A673 (cell line): ENCODE measurements at places on chromosomes 4 and X. TPM values are rescaled to one million over a fixed set of nuclear protein-coding genes. Genes with fewer than 3 reads are reported as not detected.

Gene CT45A2
- total RNA-seq, result not detected in 2 replicates

Gene PCYT1B
- 3.6 and 4.3 TPM in 2 replicates for total RNA-seq

Gene GPM6B
- total RNA-seq, result 7.6 and 9.5 TPM in 2 replicates

Gene ATP10D
- total RNA-seq, result 15.8 and 16.1 TPM in 2 replicates

Gene AFF2
- not detected in 2 replicates for total RNA-seq

Gene F8A2
- not detected in 2 replicates for total RNA-seq

Gene CCDC149
- 2.8 and 3.1 TPM in 2 replicates for total RNA-seq

Gene ATP1B4
- not detected in 2 replicates for total RNA-seq

Gene DNAAF6
- not detected in 2 replicates for total RNA-seq

Gene HAND2
- 22.7 and 24.0 TPM in 2 replicates for total RNA-seq

Gene ZCCHC18
- total RNA-seq, result 0.54 and 1.4 TPM in 2 replicates

DNA sequence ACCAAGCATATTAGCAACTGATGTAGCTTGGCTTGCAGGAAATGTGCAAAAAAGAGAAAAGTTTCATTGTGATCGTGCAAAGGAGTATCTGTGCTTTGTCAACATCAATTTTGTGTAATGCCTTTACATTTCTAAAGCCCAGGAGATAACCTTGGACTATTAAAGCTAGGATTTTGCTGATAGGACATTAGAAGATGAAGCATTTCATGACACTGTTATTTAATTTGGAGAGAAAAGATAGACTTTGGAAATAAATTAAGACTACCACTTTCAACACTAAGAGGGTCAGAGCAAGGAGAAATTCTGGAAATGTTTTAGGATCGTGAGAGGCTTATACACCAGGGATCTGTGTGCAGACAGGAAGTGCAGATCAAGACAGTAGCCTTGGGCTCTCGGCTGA lies 120.6 kb upstream of the MID1 start:
- no peak for DNase-seq

- DNase-seq, result no peak
These were observed 42.9 kb downstream of the RBM47 start for GRCh38 chr4:40586729-40587128.

DNA sequence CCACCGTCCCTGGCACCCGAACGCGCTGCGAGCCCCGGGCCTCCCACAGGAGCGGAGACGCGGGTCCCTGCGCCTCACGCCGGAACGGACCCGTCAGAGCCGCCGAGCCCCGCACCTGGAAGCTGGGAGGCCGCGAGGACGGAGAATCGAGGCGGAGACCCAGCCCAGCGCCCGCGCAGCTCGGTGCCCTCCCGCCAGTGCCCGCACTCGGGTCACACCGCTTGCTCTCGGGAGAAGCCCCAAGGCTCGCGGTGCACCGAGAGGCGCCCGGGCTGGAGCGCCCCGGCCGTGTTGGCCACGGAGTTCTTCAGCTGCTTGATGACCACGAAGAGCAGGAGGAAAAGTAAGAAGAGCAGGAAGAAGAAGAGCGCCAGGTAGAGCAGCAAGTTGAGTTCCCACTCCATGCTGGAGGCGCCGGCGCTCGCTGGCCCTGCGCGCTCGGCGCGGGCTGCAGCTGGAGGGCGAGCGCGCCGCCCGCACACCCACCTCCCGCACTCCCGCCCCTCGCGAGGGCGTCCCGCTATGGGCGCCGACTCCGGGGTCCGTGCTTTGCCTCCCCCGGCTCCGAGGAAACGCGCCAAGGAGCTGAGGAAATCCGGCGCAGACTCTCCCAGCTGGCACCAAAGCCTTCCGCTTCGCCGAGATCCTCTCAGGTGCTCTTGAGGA lies at the start of gene SMIM43:
TSS of gene SMIM43 (minus strand) at position 463 of the 666 bp plus-strand sequence. CDS start at position 404, 59 bp downstream.
- peak; percentile 34 for DNase-seq

- DNase-seq, result no peak
These were observed 33.6 kb upstream of the SPANXN2 start for GRCh38 chrX:143754183-143754582.

DNA sequence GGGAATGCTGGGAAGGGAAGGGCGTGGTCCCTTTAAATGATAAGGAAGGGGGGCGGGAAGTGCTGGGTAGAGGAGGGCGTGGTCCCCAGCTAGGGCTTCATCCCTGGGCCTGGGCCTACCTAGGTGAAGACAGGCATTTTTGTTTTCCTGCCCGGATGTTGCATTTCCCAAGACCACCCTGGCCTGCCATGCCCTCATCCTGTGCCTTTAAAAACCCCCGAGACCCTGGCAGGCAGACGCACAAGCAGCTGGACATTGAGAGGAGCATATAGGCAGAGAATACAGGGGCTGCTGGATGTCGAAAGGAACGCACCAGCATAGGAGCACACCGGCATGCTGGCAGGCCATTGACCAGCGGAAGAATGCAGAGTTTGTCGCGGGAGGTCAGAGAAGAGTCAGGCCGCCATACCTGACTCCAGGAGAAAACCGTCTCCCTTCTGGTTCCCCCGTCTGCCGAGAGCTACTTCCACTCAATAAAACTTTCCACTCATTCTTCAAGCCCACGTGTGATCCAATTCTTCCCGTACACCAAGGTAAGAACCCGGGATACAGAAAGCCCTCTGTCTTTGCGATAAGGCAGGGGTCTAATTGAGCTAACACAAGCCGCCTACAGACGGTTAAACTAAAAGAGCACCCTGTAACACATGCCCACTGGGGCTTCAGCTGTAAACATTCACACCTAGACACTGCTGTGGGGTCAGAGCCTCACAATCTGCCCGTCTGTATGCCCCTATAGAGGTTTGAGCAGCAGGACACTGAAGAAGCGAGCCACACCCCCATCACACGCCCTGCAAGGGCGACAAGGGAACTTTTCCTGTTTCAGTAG lies 2.9 kb upstream of the AGA start:
- DNase-seq, result no peak

DNA sequence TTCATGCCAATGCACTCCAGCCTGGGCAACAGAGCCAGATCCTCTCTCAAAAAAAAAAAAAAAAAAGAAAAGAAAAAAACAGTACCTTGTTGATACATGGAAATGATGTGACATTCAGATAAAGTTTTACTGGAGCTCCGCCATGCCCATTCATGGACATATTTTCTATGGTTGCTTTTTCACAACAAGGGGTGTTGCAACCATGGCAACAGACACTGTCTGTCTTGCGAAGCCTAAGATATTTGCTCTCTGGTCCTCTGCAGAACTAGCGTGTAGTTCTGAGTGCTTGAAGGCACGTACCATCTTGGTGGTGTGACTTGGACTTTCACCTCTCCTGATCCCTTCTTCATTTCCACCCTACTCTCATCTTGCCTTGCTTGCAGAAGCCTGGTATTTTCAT lies 53.2 kb downstream of the TBL1X start:
- DNase-seq, result no peak

GRCh38 chr4:129823105-129823504 lies 727.2 kb downstream of the C4orf33 start:
- DNase-seq, result peak; percentile 21

- DNase-seq, result no peak
These were observed 2189.6 kb downstream of the PCDH7 start for GRCh38 chr4:32909736-32910135.

DNA sequence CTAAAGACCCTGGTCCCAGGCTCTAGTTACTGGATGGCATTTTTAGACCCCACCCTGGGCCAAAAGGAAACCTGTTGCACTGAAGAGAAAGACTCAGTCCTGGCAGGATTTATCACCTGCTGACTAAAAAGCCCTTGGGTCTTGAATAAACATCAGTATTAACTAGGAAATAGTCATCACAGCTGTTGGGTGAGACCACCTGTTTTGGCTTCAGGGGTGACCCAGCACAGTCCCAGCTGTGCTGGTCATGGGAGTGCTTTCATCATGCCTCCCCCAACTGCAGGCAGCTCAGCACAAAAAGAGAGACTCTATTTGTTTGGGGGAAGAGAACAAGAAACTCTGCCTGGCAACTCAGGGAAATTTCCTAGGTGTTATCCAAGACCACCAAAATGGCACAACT lies 903.2 kb downstream of the C4orf33 start:
- DNase-seq, result no peak

GRCh38 chr4:140704392-140704960 lies 51.7 kb downstream of the TBC1D9 start:
- DNase-seq, result no peak

DNA sequence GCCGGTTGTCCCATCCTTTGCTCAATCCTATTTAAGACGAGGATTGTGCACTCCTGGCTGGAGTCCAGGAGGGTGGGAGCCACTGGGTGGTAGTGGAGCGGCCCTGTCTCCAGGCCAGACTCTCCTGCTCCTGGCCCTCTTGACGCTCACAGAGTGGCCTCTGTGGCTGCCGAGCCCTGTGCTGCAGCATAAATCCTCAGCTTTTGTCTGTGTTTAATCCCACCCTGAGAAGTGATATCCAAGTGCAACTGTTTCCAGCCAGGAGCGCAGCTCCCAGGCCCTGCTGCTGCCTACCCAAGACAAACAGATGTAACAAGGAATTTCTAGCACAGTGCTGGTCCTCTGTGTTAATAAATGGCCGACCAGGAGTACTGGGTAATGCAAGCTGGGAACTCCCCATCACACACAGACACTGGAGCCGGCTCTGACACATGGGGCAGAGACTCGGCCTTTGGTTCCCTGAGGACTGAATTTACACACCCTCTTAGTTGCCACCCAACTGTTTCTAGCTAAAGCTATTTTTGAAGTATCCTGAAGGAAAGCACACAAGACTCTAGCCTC lies 85.3 kb downstream of the GATB start:
- no peak for DNase-seq

GRCh38 chr4:55092504-55092903 lies 32.9 kb downstream of the KDR start:
- DNase-seq, result no peak

- DNase-seq, result peak; percentile 29
These were observed 217.6 kb downstream of the AFAP1 start for GRCh38 chr4:7721984-7722551.

DNA sequence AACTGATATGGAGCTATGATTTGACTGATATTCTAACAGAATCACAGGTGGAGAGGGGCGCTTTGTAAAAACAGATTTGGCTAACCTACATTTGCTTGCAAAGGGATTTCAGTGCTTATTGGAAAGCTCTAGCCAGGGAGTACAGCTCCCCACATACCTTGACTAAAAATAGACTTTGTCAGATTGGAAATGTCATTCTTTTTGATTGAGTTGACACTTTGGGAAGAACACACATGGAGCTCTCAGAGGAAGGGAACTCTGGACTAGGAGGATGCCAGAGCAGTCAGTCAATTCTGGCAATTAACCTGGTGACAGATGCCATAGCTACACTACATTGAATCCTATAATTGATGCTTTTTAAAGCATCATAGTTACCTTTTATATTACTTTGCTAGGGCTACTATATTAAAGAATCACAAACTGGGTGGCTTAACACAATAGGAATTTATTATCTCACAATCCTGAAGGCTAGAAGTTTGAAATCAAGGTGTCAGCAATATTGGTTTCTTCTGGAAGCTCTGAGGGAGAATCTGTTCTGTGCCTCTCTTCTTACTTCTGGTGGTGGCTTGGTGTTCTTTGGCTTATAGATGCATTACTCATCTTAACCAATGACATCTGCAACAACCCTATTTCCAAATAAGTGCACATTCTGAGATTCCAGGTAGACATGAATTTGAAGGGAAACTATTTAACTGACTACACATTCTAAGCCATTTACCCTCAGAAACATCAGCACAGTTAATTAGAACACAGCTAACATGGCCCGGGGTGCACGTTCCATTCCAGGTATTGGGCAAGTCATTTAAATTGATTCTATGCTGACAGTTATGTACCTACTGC lies 8.4 kb upstream of the HERC3 start:
- DNase-seq, result no peak

DNA sequence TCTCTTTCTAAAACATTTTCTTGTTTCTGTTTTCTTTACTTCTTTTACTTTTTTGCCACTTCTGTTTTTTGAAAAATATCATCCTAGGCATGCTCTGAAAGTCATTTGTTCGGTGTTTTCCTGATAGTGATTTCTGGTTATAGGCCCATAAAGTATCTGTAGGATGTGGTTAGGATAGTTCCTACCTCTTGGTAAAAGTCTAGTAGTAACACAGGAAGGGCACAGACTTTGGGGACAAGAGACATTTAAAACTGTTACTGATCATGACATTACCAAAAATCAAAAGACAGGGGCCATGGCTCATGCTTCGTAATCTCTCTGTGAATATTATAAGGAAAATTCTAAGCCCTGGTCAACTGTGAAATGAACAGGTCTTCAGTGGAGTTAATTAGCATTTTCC lies 44.8 kb downstream of the FHL1 start:
- DNase-seq, result no peak

GRCh38 chr4:71020611-71021010 lies 27.2 kb downstream of the DCK start:
- no peak for DNase-seq

- DNase-seq, result peak; percentile 71
These were observed 4.5 kb downstream of the MID1IP1 start for GRCh38 chrX:38805432-38806389.

DNA sequence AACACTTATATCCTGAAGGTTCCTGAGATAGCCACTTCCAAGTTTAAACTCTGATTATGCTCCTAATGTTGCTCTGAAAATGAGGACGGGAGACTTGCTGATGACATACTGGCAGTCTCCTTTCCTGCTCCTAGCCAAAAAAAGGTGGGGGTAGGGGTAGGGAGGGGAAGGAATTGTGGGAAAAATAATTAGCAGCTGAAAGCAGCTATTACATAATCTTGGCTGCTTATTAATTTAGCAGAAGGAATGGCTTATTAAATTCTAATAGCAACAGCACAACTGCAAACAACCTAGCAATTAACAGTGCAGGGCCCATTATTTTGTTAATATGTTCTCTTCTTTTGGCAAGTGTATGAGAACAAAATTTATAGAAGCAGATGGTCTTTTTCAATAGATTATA lies 2.0 kb upstream of the AP1S2 start:
- DNase-seq, result no peak

GRCh38 chr4:7705062-7705461 lies 234.6 kb downstream of the AFAP1 start:
- no peak for DNase-seq

DNA sequence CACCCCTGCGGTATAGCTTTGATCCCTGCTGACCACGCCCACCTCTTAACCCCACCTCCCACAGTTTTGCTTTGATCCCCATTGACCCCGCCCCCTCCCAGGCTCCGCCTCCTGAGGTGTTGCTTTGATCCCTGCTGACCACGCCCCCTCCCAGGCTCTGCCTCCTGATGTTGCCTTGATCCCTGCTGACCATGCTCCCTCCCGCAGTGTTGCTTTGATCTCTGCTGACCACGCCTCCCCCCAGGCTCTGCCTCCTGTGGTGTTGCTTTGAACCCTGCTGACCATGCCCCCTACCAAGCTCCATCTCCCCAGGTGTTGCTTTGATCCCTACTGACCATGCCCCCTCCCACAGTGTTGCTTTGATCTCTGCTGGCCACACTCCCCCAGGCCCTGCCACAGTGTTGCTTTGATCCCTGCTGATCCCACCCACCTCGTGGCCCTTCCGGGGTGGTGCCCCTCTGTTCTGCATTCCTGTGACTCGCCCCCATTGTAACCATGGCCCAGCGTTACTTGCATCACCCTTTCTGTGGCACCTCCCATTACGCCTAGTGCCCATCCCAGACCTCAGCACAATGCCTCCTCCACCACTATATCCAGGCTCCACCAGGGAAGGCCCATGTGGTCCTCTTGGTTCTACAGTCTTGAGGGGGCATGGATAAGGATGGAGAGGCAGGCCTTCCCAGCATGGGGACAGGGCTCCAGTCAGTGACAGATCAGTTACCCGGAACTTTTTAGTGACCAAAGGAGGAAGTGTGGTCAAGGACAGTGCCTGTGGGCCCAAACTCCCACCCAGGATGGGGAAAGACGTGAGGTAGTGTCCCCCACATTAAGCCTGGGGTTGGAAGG lies 70.8 kb downstream of the ADRA2C start:
- DNase-seq, result peak; percentile 24
